ENCODE measurements at places on chromosomes 12 and 14.

DNA sequence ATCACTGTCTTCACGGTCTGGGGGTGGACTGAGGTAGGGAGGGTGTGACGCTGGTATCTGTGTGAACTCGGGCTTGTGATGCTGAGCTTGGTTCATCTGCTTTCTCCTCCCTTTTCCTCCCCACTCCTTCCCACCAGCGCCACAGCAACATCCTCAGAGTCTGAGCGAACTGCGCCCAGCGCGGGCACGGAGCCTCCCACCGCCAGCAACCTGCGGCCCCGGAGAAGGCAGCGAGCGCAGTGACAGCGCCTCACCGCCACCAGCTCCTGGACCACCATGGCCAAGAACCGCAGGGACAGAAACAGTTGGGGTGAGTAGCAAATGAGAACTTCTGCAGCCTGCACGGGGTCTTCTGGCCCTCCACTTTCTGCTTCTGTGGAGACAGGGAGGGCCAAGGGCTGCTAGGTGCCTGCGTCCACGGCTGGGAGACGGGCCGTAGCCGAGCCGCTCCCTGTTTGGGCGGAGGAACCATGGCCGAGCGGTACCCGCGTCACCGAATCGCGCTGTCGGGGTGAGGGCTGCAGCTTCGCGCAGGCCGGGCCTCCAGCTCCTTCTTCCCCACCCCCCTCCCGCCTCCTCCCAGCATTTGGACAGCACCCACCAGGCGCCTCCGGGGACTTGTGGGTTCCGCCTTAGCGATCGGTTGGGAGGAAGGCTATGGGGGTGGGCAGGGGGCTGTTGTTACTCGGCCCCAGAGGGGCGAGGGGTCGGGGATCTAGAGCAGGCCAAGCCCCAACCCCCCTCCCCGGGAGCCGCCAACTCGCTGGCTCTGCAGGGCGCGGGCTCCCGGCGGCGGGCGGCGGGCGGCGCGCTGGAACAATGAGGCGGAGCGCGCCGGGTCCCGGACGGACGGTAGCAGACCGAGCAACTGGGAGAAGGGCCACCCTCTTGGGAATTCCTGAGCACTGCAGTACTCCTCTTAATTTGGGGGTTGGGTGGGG is at the start of gene ATL1:
Gene ATL1, plus strand, starts transcription at position 156 of the 941 bp plus-strand sequence. Its CDS starts 121 bp downstream, at position 277.
- peak; percentile 28 for DNase-seq

- DNase-seq = no peak
These were observed 155.6 kb upstream of the TMEM132C start for GRCh38 chr12:128111333-128111732.

DNA sequence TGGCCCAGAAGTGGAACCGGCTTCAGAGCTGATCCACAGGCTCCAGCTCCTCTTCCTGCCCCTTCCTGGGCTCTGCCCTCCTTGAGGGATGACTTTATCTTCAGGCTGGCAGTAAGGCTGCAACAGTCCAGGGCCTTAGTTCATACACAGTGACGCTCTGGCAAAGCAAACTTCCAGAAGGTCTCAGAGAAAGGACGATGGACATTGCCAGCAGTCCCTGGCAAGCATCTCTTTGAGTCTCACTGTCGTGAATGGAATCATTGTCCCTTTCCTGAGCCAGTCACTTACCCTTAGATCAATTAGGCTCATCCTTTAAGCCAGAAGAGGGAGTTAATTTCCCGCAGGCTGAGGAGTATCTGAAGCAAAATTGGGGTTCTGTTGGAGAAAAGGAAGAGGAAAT is 8.6 kb downstream of the AK7 start:
- DNase-seq = no peak

DNA sequence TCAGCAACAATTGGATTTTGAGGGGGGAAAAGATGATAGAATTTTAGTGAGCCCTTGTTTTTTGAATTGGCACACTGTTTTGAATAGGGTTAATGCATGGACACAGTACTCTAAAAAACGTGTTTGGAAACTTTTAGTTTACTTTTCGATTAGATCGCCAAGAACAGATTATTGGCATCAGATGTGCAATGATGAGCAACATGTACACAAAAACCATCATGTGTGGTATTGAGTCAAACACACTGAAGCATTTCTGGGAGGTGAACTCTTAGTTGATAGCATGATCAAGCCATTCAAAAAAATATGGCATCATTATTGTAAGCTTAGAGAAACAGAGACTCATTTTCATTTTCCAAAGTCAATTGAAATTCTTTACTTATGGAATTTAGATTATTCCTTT is 329.2 kb downstream of the ADAMTS20 start:
- no peak for DNase-seq

DNA sequence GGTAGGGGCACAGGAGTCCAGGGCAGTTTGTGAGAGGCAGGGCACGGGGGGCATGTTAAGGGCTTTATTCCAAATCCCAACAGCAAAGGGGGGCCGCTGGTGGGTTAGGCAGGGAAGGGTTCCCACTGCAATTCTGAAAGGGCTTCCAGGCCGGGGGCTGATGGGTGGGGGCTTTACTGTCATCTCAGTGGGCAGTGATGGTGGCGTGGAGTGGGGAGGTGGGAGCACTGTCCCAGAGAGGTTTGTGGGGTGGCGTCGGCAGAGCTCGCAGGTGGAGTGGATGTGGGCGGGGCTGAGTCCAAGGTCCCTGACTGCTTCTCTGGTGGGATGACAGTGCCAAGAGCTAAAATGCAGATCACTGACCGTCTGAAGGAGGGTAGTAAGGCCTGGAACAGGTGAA is 121.6 kb upstream of the EVL start:
- no peak for DNase-seq

DNA sequence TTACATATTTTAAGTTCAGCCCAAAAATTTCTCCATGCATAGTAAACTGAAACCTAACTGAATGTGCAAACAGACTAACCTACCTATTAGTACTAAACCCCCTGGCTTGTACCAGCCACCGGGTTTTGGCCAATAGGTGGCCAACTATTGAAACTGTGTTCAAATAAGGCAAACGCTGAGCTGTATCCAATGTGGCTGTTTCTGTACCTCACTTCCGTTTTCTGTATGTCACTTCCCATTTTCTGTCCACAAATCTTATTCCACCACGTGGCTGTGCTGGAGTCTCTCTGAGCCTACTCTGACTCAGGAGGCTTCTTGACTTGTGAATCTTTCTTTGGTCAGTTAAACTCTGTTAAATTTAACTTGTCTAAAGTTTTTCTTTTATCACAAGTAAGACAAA is 6.0 kb upstream of the FBXO34 start:
- DNase-seq = no peak

- peak; percentile 89 for DNase-seq
These were observed at the start of gene RNF31 for GRCh38 chr14:24146978-24147760. Gene RNF31, plus strand, starts transcription at chr14:24147498. Its CDS starts 201 bp downstream, at chr14:24147699.

GRCh38 chr14:35480119-35480769 is 53.7 kb upstream of the INSM2 start:
- no peak for DNase-seq

- DNase-seq = no peak
These were observed 5.9 kb downstream of the DDHD1 start for GRCh38 chr14:53147208-53147607.

DNA sequence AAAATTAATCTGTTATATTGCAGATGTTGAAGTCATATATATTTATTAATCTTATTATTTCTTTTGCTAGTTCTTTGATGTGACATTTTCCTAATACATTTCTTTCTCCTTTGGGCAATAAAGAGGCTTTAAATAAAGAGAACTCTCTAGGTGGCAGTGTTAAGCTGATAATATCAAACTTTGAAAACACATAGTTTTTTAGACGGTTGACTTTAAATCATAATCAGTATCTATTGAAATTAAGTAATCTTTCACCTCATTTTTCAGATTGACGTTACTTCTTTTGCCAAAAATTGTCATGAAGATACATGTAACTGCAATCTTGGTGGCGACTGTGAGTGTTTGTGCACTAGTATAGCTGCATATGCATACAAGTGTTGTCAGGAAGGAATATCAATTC is 130.8 kb upstream of the PTPRQ start:
- no peak for DNase-seq

- no peak for DNase-seq
These were observed 42.9 kb downstream of the ELK3 start for GRCh38 chr12:96237035-96237434.

DNA sequence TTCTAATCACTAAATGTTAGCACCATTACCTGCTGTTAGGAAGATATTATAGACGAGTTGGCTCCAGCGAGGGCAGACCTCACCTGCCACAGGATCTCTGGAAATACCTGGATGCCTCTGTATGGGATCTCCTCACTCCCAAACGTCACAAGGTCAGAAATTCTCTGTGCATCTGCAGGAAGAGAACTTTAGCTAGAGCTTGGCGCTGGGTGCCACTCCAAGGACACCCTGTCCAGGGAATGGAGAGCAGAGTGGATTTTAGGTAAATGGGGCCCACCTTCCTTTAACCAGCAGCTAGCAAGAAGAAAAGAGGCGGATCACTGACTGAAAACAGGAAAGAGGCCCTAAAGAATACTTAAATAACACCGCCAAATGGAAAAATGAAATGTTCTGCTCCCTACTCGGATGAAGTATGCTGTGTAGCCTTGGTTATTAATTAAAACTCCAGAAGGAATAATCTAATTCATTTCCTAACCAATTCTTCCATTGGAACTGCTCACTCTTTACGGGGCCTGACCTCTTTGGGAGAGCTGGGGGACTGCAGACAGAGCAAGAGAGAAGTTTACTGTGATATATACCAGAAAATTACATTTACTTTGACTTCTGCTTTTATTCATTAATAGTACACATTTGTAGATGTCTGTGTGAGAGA is 4.2 kb upstream of the FOXG1 start:
- no peak for DNase-seq

- DNase-seq = no peak
These were observed 6.0 kb downstream of the STAT6 start for GRCh38 chr12:57105011-57105753.

GRCh38 chr12:54412786-54413185 is 6.3 kb downstream of the ITGA5 start:
- no peak for DNase-seq

DNA sequence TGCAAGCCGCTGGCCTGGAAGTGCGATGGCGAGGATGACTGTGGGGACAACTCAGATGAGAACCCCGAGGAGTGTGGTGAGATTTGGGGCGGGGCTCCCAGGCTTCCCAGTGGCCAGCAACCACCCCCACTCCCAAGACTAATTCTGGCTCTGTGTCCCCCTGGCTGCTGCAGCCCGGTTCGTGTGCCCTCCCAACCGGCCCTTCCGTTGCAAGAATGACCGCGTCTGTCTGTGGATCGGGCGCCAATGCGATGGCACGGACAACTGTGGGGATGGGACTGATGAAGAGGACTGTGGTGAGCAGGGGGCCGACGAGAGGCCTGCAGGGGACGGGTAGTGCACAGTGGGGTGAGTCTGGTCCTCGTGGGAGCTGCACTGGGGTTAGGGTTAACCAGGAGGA is 12.1 kb upstream of the NXPH4 start:
- DNase-seq = no peak

GRCh38 chr12:22447223-22447622 is 97.1 kb downstream of the C2CD5 start:
- DNase-seq = no peak

DNA sequence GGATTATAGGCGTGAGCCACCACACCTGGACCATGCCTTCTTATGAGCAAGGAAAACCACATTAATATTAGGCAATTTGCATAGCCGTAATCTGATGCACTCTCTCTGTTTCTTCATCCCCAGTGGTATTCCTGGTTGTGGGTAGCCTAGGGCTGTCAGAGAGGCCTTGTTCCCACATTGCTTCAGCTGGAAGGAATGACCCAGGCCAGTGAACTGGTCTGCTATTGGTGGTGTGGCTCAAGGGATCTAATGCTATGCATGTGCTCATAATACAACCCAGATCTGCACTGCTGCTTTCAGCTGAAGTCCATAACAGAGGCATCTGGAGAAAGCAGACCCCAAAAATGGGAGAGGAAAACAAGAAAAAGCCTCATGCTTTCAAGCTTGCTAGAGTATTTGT is 33.1 kb upstream of the G2E3 start:
- DNase-seq = no peak

GRCh38 chr14:38593476-38593875 is 337.6 kb upstream of the CLEC14A start:
- DNase-seq = no peak

- DNase-seq = no peak
These were observed 19.8 kb upstream of the CABP1 start for GRCh38 chr12:120620624-120621023.

DNA sequence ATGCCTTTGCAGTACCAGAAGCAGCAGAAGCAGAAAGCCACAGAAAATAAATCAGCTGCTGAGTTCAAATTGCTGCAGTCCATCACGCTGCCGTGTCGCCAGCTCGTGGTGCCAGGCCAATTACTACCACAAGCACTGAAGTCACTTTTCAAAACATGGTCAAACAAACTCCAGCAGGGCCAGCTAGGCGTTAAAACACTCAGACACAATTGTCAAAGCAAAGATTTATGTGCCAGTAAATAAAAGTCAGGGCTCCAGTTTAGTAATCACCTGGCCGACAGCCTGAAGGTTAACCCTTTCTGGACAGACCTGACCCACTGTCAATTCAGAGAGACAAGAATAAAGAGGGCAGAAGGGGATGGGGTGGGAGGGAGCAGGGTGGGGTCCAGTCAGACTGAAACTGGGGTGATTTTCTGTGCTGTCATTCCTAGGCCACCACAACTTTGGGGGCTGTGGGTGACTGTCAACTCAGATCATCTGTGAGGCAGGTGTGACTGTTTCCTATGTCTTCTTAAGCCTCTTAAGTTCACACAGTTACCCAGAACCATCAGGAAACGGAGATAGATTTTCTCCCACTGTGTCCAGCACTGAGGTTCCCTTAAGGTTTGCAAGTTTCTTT is 109.8 kb upstream of the FUT8 start:
- DNase-seq = no peak
